ENCODE measurements at places on chromosomes 5 and 9.
A peak's percentile ranks its signal among the peaks of the same experiment; 100 is the strongest.

DNA sequence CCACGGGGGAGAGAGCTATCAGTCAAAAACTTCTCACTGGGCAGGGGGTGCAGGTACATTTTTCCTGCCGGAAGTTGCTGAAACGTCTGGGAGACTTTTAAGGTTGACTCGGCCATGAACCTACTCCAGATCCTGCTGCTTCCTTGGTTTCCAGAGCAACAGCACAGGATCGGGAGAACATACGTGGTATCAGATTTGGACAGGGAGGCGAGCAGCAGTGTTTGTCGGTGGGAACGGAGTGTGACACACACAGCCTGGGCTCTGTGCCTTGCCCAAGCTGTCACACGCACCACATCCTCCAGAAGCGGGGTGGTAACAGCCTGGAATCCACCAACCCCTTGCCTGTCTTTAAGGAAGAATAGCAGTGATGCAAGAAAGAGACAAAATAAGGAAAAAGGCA is 276.5 kb downstream of the SLIT3 start:
- no peak for DNase-seq

DNA sequence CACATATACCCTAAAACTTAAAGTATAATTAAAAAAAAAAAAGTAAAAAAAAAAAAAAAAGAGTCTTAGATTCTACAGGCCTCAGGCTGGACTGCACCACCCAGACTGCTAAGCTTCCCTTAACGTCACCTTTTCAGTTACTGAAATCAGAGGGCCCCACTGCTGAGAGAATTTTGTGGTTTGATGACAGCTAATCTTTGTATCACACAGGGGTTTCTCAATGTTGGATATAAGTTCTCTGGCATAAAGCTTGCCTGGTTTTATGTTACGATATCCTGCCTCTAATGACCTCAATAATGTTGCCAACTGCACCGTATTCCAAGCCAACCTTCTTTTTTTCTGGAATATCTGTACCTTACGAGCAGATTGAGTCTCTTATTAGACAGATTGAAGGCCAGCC is 43.1 kb upstream of the C6 start:
- no peak for DNase-seq

- DNase-seq: peak; percentile 73
Observed at GRCh38 chr9:101119206-101119819, 90.8 kb downstream of the PLPPR1 start.

DNA sequence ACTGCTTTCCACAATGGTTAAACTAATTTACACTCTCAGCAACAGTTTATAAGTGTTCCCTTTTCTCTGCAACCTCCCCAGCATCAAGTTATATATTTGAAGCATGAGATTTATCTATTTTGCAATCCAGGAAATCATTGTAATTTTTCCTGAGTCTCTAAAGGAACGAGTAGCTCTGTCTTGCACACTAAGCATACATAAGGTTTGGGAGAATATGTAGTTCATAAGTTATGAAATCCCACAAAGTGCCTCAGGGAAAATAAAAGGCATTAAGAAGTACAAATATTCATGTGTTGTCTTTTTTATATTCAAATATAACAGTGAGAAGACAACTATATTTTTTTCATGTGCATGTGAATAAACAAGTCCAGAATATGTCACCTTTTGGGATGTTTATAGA is 377.1 kb upstream of the RORB start:
- no peak for DNase-seq

GRCh38 chr9:99012957-99013512 is 69.3 kb downstream of the COL15A1 start:
- no peak for DNase-seq

DNA sequence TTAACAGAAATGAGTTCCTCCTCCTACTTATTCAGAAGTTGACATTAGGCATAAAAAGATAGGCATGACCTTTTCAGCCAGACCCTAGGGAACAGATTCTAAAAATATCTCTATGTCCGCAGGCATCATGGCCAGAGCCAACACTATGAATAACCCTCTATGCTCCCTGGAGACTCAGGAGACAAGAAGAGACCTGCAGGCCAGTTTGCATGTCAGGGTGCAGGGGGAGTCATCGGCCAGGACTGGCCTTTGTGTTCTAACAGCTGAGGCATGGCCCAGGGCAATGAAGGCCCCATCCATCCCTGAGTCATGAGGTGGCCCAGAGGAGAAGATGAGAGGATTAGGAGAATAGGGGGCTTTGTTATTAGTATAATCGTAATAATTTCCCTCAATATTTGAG is 93.8 kb downstream of the TMEM215 start:
- DNase-seq: no peak

DNA sequence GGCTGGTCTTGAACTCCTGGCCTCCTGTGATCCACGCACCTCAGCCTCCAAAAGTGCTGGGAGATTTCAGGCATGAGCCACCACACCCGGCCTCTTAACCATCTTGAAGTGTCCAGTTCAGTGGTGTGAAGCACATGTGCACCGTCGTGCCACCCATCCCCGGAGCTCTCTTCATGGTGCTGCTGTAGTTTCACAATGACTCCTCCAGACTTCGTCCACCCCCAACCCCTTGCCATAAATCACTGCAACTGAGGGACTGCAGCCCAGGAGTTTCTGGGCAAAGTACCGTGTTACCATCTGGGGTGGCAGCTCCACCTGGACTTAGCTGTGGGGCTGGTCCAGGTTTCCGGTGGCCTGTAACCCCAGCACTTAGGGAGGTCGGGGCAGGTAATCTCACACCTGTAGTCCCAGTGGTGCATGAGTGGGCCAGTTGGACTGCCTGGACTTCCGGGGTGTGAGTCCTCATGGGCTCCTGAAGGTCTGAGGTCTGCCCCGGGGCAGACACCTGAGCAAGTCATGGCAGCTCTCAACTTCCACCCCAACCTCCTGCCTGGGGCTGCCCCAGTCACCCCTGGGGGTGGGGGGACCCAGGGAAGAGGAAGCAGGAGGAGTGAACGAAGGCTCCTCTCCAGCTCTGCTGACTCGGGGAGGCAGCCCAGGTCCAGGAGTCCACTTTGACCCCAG is 6.6 kb upstream of the N4BP3 start:
- DNase-seq: no peak

DNA sequence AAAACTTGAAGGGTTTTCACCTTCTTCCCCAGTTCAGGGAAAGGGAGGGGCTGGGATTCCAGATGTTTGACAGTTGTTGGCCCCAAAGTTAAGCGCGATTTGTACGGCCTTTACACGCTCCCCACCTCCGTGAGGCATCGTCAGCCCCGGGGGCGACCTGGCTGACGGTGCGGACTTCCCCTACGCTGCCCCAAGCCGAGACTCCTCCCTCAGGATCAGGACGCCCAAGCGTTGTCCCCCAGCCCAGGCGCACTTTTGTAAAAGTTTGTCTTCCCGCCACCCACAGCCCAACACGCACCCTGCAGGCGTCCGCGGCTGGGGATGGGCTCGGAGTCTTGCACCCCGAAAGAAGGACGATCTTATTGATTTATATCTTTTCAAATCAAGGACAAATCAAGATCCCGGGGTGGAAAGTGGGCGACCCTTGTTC is 713 bp downstream of the MOB3B start:
- DNase-seq: no peak

DNA sequence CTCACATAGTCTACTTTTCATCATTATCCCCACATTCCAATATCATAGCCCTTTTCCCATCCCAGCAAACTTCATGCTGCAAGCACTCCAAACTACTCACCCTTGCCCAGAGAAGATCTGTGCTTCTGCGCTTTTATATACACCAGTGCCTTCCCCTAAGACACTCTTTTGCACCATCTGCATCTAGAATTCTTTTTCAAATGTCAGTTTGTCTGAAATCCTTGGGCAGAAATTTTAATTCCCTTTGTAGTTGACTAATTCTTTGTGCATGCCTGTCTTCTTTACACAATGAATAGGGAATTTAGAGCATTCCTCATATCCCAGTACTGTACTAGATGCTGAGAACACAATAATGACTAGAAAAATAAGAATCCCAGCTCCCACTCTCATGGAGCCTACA is 298.9 kb downstream of the KCNN2 start:
- DNase-seq: no peak

DNA sequence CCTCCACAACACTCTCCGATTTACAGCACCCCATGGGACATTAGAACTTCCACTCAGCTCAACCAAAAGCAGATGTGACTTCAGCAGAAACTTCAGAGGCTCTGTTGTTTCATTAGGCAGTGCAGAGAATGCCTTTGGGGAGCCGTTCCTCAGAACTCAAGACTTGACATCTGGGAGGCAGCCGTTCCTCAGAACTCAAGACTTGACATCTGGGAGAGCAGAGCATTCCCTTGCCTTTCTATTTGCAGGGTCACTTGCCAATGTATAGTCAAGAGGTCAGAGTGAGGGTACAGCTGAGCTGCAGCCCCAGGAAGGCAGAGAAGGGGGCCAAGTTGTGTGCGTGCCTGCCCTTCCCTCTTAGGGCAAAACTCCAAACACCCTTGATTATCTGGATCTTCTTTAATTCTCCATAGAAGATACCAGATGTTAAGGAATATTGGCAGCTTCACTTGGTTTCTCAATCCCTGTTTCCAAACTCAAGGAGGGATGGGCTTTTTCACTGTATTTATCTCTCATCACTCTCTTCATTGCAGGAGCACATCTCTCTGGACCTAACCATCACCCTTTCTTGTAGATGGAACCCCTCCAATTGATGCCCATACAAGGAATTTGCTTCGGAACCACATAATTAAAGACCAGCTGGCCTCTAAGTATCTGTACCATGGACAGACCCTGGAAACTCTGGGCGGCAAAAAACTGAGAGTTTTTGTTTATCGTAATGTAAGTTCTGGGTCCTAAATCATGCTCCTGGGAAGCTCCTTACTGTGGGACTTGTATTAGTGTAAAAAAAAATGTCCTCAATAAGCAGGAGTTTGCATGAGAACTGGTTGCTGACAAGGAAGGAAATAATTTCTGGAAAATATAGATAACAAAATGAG is 25.6 kb downstream of the TGFBI start:
- no peak for DNase-seq

GRCh38 chr5:24053737-24054136 is 546.3 kb downstream of the PRDM9 start:
- no peak for DNase-seq

DNA sequence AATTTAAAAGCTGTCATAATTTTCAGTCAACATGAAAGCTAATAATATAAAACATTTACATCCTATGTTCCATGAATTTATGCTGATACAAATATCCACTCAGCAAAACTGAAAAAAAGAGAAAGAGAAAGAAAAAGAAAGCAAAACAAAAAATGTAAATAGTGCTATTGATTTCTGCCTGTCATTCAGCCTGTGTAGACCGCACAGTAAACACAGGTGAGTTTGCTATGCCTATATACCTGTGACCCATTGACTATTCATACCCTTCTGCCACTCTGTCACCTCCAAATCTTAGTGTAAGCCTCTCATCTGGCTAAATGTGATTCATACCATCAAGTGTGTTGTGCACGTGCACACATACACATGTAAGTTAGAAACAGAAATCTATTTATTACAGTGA is 359.0 kb upstream of the RORB start:
- DNase-seq: no peak

- no peak for DNase-seq
Observed at GRCh38 chr5:157965040-157965678, 106.2 kb upstream of the CLINT1 start.

DNA sequence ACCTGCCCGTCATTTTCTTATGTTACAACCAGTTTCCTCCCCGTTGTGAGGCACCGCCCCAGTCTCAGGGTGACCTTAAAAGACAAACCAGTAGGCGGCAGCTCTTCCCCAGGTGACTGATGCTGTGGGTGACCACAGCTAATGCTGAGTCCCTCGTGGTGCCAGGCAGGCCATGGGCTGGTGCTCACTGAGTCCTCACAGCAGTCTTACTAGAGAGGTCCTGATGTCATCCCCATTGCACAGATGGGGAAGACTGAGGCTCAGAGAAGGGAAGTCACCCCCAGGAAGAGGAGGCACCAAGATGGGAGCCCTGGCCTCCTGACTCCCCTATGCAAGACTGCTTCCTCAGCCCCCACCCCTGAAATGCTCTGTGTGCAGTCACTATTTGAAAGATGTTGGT is 978 bp downstream of the CFAP157 start:
- DNase-seq: no peak

DNA sequence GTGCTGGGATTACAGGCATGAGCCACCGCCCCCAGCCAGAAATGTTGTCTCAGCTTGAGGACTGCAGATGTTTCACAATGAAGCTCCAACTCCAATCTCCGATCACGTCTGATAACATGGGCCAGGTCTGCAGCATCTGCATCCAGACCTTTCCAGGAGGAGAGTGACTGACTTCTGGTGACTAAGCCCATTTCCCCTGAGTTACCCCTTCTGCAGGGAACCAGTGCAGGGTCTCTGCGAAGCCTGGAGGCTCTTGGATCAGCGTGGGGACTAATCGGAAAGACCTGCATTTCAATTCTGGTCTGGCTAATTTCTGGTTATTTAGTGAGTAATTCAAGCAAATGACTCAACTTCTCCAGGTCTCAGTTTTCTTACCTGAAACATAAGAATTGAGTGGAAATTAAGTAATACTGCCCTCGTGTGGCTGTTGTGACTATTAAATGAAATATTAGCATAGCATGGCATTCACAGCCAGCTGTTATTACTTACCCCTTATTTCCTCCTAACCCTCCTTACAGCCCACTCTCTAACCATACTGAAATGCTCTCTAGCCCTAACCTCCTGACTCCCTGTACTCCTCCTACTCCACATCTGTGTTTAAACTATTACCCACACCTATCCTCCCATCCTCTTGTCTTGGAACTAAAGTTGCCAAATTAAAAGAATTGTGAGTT is 2.2 kb upstream of the GNPDA1 start:
- no peak for DNase-seq

- no peak for DNase-seq
Observed at GRCh38 chr9:98634685-98635336, 73.9 kb downstream of the GABBR2 start.

GRCh38 chr5:157976429-157976828 is 117.5 kb upstream of the CLINT1 start:
- no peak for DNase-seq

GRCh38 chr9:89657765-89658164 is 53.0 kb downstream of the GADD45G start:
- DNase-seq: no peak

GRCh38 chr5:32201122-32201753 is 27.1 kb upstream of the GOLPH3 start:
- DNase-seq: no peak

GRCh38 chr5:73544429-73545402 is 20.7 kb downstream of the ANKRA2 start:
- DNase-seq: peak; percentile 92

DNA sequence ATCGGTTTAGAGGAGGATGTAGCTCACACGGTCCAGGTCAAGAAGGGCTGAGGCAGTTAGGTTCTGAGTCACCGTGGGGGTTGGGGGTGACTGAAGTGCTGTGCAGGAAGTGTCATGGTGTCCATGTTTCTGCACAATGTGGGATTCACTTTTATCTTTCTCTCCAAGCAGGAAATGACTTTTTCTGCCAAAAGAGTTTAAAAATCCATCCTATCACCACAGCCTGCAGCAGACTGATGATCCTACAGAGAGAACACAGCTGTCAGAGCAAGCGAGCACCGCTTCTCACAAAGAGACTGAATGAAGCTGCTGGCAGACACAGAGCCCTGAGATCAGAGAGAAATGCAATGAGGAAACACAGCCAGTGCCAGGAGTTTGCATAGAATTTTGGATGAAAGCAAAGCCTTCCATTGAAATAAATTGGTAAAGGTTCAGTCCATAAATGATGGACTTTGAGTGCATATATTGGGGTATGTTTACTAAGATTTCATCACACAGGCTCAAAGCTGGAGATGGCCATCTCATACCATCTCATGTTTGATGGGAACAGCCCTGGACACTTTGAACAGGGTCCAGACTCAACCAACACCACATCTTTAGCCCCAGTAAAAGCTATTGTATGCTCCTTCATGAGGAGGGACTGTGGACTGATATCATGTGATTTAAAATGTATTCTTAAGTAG is 213.9 kb upstream of the FBXL7 start:
- DNase-seq: no peak

- no peak for DNase-seq
Observed at GRCh38 chr5:37133939-37134338, 115.2 kb downstream of the CPLANE1 start.

Measured in NCI-H1417 (cell line).